ENCODE measurements at places on chromosomes 5 and 9. TPM values are rescaled to one million over a fixed set of nuclear protein-coding genes. Genes with fewer than 3 reads are reported as not detected.
A peak's percentile ranks its signal among the peaks of the same experiment; 100 is the strongest.

- no peak for DNase-seq
These were observed 36.1 kb upstream of the MYOT start for GRCh38 chr5:137831526-137831925.

GRCh38 chr9:3730511-3730922 lies 204.7 kb upstream of the RFX3 start:
- DNase-seq = no peak

DNA sequence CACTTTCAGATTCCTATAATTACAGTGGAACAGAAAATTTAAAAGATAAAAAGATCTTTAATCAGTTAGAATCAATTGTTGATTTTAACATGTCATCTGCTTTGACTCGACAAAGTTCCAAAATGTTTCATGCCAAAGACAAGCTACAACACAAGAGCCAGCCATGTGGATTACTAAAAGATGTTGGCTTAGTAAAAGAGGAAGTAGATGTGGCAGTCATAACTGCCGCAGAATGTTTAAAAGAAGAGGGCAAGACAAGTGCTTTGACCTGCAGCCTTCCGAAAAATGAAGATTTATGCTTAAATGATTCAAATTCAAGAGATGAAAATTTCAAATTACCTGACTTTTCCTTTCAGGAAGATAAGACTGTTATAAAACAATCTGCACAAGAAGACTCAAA lies 29.5 kb downstream of the ZFYVE16 start:
- DNase-seq = no peak

DNA sequence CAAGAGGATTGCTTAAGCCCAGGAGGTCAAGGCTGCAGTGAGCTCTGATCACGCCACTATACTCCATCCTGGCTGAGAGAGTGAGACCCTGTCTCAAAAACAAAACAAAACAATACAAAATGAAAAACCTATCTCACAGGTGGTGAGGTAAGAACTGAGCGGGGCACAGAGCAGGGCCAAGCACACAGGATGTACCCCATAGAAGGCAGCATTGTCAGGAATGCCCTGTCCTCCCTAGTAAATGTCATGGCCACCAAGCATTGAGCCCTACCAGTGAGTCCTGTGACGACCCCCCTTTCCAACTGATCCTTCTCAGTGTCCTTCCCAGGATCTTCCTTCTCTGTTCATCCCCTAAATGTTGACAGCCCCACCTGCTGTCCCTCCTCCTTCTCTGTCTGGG lies 44.6 kb upstream of the ALDH1B1 start:
- no peak for DNase-seq

DNA sequence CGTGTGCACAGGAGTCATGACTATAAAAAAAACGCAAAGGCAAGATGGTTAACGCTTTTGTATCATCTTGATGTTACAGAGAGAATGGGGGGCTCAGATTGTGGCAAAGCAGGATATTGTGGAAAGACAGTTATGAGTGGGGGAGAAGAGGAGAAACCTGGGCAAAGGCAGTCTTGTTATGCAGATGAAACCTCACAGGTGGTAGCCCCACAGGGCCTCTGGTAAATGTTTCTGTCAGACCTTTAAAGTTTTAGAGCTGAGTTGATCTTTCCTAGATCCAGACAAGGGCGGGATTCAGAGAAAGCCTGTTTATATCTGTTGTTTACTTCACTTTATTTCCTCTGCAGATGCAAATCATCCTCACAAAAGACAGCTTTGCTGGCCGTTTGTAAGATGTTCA lies 55.2 kb downstream of the C9orf85 start:
- DNase-seq = no peak

GRCh38 chr9:98135938-98136337 lies 16.9 kb upstream of the TRIM14 start:
- no peak for DNase-seq

- DNase-seq = no peak
These were observed at the start of gene FUT7 for GRCh38 chr9:137031904-137032640. TSS of gene FUT7 (minus strand) at chr9:137032088. CDS start at chr9:137031991, 97 bp downstream.

- DNase-seq = peak; percentile 92
These were observed at the start of gene NUDCD2 for GRCh38 chr5:163459819-163460561. TSS of gene NUDCD2 (minus strand) at chr5:163460102. CDS start at chr5:163460050, 52 bp downstream.

DNA sequence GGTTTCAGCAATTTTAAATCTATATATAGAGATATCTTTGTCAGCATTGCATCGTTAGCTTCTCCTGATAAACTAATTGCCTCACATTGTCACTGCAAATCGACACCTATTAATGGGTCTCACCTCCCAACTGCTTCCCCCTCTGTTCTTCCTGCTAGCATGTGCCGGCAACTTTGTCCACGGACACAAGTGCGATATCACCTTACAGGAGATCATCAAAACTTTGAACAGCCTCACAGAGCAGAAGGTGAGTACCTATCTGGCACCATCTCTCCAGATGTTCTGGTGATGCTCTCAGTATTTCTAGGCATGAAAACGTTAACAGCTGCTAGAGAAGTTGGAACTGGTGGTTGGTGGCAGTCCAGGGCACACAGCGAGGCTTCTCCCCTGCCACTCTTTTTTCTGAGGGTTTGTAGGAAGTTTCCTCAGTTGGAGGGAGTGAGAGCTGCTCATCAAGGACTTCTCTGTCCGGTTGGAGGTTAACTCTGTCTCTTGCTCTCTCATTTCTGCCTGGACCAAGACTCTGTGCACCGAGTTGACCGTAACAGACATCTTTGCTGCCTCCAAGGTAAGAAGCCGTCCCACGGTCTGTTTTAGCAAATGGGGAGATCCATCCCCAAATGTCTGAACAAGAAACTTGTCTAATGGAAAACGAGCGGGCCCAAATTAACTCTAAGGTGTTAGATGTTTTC lies at the start of gene IL4:
IL4 (plus strand) TSS at position 51 of the 692 bp plus-strand sequence; CDS start at position 113, 62 bp downstream.
- DNase-seq = no peak

- DNase-seq = no peak
These were observed 237.4 kb downstream of the GOLPH3 start for GRCh38 chr5:31936683-31937082.

- no peak for DNase-seq
These were observed 13.1 kb upstream of the NCS1 start for GRCh38 chr9:130159057-130159456.

DNA sequence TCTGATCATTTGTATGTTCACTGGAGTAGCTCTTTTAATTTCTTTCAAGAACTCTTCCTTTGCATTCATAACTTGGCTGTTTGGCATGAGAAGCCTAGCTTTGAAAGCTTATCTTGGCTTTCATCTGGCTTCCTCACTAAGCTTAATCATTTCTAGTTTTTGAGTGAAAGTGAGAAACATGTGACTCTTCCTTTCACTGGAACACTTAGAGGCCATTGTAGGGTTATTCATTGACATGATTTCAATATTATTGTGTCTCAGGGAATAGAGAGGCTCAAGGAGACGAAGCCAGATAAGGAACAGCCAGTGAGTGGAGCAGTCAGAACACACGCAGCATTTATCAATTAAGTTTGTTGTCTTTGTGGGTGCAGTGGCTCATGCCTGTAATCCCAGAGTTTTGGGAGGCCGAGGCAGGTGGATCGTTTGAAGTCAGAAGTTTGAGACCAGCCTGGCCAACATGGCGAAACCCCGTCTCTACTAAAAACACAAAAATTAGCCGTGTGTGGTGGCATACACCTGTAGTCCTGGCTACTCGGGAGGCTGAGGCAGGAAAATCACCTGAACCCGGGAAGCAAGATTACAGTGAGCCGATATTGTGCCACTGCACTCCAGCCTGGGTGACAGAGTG lies 98.3 kb downstream of the UGCG start:
- DNase-seq = no peak

GRCh38 chr9:89676281-89676680 lies 71.5 kb downstream of the GADD45G start:
- no peak for DNase-seq

DNA sequence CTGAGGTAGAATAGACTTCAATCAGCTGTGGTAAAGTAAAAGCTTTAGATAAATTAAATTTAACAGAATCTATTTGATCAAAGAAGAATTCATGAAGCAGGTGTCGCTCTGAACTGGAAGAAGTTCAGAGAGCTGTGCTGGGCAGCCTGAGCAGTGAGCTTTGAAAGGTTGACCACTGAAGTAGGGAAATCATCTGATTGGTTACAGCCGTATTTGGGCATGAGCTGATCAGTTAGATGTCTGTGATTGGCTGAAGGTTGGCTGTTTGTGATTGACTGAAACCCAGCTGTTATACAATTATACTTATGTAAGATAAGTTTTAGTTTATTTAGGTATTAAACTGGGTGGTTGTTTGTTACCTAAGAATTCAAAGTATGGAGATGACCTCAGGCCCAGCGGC lies 1174.6 kb downstream of the CDH9 start:
- no peak for DNase-seq

- no peak for DNase-seq
These were observed 27.3 kb upstream of the ADAMTS6 start for GRCh38 chr5:65508978-65509377.

DNA sequence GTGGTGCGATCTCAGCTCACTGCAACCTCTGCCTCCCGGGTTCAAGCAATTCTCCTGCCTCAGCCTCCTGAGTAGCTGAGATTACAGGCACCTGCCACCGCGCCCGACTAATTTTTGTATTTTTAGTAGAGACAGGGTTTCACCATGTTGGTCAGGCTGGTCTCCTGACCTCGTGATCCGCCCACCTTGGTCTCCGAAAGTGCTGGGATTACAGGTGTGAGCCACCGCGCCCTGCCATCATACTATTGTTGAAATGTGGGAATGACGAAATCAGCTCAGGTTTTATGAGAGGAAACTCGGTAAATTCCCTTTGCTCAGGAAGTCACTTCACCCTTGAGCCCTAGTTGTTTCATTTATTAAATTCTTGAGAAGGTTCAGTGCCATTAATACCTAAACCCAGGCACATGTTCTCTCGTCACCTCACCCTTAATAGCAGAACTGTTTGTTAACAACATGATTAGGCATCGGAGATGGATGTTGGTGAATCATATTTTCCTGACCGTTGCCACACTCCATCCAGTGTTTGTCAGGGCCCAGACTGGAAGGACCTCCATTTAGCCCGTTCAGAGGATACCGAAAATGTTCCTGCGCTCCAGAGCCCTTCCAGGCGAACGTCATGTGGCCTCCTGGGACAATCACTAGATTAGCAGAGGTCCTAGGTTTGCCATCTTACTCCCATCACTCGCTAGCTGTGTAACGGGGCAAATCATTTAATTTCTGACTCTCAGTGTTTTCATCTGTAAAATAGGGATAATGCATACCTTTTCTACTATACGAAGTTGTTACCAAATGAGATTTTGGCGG lies 20.0 kb upstream of the CREBRF start:
- no peak for DNase-seq

GRCh38 chr5:81405126-81405891 lies 11.4 kb upstream of the ACOT12 start:
- DNase-seq = no peak

- no peak for DNase-seq
These were observed 90.7 kb downstream of the NR3C1 start for GRCh38 chr5:143312822-143313221.

GRCh38 chr9:81535542-81536241 lies 153.7 kb downstream of the TLE1 start:
- no peak for DNase-seq

- no peak for DNase-seq
These were observed 172.0 kb downstream of the GDNF start for GRCh38 chr5:37667846-37668245.

DNA sequence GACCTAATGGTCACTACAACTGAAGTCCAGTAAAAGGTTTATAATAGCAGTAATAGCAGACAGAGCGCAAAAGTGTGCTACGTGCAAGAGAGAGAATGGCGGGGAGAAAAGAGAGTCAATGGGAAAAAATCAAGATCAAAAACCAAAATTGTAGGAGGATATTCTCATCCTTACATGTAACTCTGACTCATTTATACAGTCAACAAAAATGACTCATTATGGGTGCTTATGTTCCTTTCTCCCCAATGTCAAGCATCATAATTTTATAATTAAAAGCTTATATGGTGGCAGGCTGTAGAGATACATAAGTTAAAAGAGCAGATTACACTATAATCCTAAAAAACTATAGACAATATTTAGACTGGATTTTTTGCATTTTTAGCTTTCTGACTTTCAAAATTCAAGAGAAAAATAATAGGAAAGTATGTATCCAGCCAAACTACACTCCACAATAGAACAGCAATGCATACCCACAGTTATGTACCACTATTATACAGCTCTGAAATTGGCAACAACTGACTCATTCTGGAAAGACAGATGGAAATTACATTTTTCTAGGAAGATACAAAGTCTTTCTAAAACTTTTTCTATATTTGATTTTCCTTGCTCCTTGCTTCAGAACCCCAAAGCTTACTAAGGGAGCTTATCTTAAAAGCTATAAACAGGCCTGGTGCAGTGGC lies 78.4 kb downstream of the PLPP1 start:
- DNase-seq = no peak

DNA sequence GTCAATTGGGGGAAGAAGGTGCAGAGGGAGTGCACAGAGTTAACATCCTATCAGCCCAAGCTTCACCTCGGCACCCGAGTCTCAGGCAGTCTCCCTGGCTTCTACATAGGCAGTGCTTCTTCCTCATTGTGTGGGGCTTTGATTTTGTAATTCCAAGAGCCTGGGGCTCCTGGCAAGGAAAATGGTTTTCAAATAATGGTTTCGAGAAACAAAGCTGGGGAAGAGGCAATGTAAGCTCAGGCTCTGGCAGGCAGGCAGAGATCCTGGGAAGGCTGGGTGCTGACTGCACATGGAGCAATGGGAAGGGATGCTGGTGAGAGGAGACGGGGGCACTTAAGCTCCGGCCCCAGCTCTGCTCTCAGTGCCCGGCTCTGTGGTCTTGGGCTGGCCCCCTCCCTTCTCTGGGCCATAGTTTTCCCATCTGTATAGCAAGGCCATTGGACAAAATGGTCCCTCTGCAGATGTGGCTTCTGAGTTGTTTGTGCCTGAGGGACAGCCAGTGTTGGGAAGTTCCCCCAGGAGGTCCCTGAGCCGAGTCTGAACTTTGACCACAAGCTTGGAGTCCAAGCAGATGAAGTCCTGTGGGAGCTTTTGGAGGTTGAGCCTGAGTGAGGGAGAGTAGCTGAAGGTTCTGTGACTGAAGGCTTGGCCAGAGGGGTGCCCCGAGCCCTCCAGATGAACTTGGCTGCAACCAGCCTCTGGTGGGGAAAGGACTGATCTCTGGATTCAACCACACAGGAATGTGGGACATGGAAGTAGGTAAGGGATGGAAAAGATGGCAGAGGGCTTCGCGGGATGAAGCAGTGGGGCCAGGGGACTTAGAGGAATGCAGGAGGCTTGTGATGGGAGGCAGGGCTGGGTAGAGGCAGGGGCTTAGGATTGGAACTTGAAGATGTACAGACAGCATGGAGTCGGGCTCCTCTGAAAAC lies 28.5 kb upstream of the IL17B start:
- DNase-seq = no peak

Gene GABRA1
- not detected for total RNA-seq

Gene SUSD3
- total RNA-seq = 4.2 TPM

Gene HTR4
- not detected for total RNA-seq

Gene THBS4
- 376 TPM for total RNA-seq

Gene CD14
- 54.6 TPM for total RNA-seq

Gene FREM1
- total RNA-seq = 6.6 TPM

Gene SLC34A3
- not detected for total RNA-seq

Gene IFNB1
- total RNA-seq = not detected

Gene PCDHGB5
- 15.7 TPM for total RNA-seq
